Ureter (tissue), 1 donor: ENCODE measurements at places on chromosomes 12 and 14.

DNA sequence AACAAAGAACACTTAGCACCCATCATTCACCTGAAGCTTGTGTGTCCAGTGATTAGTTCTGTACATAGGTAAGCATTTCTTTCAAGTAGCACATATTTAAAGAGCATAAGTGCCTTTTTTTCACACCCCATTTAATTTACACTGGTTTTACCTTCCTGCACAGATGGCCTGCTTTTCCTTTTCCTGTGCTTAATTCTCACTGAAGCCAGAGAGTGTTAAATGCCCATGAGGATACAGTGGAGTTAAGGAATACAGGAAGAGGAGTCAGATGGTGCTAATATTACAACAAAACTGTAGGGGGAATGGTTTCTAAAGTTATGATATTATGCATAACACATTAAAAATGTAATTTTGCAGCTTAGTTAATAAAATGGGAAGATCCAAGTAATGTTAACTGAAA is 31.0 kb upstream of the SLC38A1 start:
- DNase-seq = no peak

GRCh38 chr14:104494483-104494882 is 85.1 kb upstream of the C14orf180 start:
- DNase-seq = no peak

DNA sequence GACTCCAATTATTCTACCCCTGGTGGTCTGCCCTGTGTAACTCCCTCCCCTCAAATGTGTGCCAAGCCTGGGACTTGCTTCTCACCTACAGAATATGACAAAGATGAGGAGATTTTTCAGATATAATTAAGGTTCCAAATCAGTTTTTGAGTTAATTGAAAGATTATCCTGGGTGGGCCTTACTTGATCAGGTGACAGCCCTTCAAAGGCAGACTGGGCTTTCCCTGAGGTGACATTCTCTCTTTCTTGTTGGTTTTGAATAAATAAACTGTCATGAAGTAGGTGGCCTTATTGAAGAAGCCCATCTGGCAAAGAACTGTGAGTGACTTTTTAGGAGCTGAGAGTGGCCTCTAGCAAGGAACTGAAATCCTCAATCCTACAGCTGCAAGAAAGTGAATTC is 106.0 kb downstream of the BRMS1L start:
- no peak for DNase-seq

GRCh38 chr12:54378796-54379397 is 5.6 kb downstream of the ZNF385A start:
- peak; percentile 59 for DNase-seq

- DNase-seq = no peak
Measured at GRCh38 chr12:69563166-69563762, 22.0 kb upstream of the CCT2 start.

DNA sequence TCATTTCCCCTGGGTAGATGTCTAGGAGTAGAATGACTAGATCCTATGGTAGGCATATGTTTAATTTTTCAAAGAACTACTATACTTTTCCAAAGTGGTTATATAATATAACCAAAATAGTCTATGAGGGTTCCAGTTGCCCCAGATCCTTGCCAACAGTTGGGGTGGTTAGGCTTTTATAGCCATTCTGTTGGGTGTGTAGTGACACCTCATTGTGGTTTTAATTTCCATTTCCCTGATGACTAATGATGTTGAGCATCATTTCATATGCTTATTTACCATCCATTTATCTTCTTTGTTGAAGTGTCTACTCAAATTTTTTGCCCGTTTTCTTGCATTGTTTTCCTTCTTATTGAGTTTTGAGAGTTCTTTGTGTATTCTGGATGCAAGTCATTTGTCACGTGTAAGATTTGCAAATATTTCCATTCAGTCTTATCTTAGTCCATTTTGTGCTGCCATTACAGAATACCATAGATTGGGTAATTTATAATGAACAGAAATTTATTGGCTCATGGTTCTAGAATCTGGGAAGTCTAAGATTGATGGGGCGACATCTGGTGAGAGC is 4.7 kb downstream of the SYNE2 start:
- DNase-seq = no peak

DNA sequence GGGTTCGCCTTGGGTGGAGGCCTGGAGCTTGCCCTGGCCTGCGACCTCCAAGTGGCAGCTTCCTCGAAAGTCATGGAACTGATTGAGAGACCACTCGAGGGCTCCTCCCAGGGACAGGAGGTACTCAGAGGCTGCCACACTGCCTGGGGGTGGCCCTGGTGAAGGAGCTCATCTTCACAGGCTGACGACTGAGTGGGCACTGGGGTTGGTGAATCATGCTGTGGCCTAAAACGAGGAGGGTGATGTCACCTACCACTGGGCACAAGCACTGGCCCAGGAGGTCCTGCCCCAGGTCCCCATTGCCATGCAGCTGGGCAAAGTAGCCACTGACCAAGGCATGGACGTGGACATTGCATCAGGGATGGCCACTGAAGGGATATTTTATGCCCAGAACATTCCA is 32.1 kb downstream of the ITPR2 start:
- DNase-seq = no peak

DNA sequence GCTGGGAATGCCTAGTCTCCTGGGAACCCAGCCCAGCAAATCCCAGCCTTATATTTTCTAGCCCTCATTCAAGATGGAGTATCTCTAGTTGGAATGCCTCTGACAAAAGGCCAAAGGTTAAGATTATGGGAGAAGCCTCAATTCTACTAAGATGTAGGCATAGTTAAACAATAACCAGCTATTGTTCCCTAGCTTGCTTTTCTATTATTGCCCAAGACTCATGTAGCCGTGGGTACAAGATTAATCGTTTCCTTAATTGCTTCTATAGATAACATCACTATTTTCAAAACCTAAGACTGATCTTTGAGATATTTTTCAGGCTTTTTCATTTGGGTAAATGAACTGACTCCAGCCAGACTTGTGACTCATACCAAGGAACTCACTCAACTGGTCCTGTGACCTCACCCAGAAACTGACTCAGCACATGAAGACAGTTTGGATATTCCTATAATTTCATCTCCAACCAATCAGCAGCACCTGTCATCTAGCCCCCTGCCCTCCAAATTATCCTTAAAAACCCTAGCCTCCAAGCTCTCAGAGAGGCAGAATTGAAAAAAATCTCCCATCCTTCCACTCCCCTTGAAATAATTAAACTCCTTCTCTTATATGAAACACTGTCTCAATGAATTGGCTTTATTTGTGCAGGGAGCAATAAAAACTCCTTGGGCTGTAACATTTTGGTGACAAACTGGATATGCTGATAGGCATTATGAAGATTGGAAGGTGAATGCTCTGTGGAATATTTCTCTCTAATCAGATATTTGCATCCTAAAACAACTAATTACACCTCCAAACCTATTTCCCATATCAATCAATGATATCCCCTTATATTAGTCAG is 589.0 kb downstream of the C12orf50 start:
- peak; percentile 60 for DNase-seq

GRCh38 chr14:71355324-71356201 is 448.3 kb downstream of the PCNX1 start:
- peak; percentile 66 for DNase-seq

- no peak for DNase-seq
Measured at GRCh38 chr14:90795744-90796143, 20.5 kb downstream of the TTC7B start.

- no peak for DNase-seq
Measured at GRCh38 chr12:126950266-126950665, 1316.7 kb upstream of the TMEM132C start.

DNA sequence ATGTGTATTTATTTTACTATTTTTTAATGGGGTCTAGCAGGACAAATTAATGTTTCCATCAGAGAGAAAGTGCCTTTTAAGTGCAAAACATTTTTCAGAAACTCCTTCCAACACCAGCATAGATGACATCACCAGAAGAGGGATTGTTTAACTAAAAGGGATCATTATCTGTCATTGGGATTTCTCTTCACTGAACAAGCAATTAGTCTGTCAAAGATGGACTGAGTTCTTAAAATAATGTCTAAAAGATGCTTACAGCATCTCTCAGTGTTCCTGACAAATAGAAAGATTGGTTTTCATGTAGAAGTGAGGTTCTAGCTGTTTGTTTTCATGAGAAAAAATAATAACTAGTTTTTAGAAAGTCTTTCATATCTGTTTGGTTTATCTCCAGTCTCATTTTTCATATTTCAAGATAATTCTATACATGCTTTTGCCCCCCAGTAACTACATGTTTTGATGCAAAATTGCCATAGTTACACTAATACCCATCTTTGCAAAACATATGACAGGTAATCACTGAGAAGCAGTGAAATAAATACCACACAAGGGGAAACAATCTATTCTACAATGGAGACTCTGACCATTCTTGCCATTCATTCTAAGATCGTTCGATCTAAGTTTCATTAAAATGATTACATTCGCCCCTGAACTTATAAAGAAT is 850.3 kb downstream of the GALC start:
- DNase-seq = no peak

DNA sequence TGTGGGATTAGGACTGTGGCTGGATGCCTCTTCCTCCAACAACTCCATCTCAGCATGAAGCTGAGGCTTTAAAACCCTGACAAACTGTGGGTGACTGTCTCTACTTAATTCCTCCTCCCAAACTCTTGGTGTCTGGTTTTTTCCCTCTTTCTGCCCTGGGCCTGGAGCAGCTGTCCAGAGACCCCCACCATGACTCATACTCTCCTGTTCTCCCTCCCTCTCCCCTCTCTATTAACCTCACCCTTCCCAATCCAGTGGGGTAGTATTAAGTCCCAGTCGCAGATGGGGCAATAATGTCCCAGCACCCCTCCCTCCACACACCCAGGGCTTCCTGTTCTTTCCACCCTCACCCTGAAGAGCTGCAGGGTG is 2.0 kb upstream of the DNAJC14 start:
- no peak for DNase-seq

DNA sequence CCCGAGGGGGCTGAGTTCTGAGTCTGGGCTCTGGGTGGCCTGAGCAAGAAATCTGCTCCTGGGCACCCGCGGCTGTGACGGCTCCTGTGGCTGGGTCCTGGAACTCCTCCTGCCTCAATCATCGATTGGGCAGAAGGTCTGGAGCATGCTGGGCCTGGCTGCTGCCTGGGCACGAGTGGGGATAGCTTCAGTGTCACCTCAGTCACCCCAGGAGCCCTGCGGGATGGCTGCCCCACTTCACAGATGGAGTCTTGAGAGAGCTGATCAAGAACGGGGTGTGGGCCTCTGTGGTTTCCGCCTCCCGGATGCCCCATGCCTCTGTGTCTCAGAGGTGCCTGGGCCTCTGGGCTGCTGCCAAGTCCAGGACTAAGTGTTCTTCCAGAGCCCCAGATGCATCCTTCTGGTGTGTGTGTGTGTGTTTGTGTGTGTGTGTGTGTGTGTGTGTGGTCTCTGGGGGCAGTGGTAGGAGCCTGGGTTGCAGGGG is 185.6 kb upstream of the C14orf180 start:
- peak; percentile 43 for DNase-seq

GRCh38 chr12:47820631-47821345 is 1.1 kb upstream of the HDAC7 start:
- DNase-seq = peak; percentile 92

DNA sequence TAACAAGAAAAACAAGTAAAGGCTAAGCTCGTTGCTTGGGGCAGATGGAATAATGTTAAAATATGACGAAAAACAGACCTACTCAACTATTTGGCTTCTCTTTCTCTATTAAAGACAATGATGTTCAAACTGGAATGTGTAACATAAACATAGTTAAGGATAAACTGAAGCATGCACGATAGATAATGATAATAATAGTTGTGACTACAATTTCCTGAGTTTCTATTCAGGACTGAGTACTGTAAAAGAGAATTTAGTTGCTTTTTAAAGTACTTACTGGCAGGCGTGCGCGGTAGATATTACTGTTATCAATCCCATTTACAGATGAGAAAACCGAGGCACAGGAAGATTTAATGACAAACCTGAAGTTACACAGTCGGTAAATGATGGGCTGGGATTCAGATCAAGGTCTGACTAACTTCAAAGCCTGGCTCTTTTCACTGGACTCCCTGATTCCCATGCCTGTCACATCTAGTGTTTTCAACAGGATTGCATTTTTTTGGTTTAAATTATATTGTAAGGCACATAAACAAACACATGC is 103.0 kb downstream of the CRADD start:
- no peak for DNase-seq
